Thymus (tissue), 14 donors: ENCODE measurements at places on chromosomes 3 and 15. TPM values are rescaled to one million over a fixed set of nuclear protein-coding genes. Genes with fewer than 3 reads are reported as not detected.

Gene PTPRG
- 4.1 TPM for polyA plus RNA-seq

Gene CISH
- 7.0 TPM for polyA plus RNA-seq

Gene BMF
- 70.4 TPM for polyA plus RNA-seq

Gene CNTN3
- polyA plus RNA-seq, result 3.7 TPM

Gene SPTSSB
- 3.3 TPM for polyA plus RNA-seq

Gene SHC4
- 0.64 TPM for polyA plus RNA-seq

Gene CFAP44
- polyA plus RNA-seq, result 16.5 TPM

Gene SEMA3B
- 4.8 TPM for polyA plus RNA-seq

Gene MFN1
- 31.5 TPM for polyA plus RNA-seq

Gene TLE3
- 32.7 TPM for polyA plus RNA-seq

Gene ARL6
- 3.8 TPM for polyA plus RNA-seq

Gene TGM5
- polyA plus RNA-seq, result 1.2 TPM

Gene TRMT10C
- polyA plus RNA-seq, result 28.7 TPM

Gene EHHADH
- polyA plus RNA-seq, result 3.6 TPM

Gene RASL12
- polyA plus RNA-seq, result 6.8 TPM

Gene VPS33B
- polyA plus RNA-seq, result 19.0 TPM

Gene HAPLN3
- polyA plus RNA-seq, result 20.1 TPM

Gene GCNT3
- polyA plus RNA-seq, result 2.4 TPM

Gene MASP1
- polyA plus RNA-seq, result 0.18 TPM

Gene ADAMTS7
- 0.94 TPM for polyA plus RNA-seq

Gene SLC4A7
- 6.5 TPM for polyA plus RNA-seq

Gene FBXO40
- 0.02 TPM for polyA plus RNA-seq

Gene ZNF860
- 0.52 TPM for polyA plus RNA-seq

Gene CHST14
- 11.9 TPM for polyA plus RNA-seq

Gene DNASE1L3
- polyA plus RNA-seq, result 12.9 TPM

Gene TRIM42
- polyA plus RNA-seq, result 0.05 TPM

Gene TRPM1
- polyA plus RNA-seq, result 0.02 TPM

Gene P2RY12
- 0.59 TPM for polyA plus RNA-seq

Gene ISL2
- 0.23 TPM for polyA plus RNA-seq

Gene TUSC7
- polyA plus RNA-seq, result not detected

Gene PPP1R14D
- 1.2 TPM for polyA plus RNA-seq

Gene RASGRF1
- 0.52 TPM for polyA plus RNA-seq

Gene CAV3
- 1.2 TPM for polyA plus RNA-seq

Gene ACAA1
- 75.2 TPM for polyA plus RNA-seq

Gene C3orf20
- polyA plus RNA-seq, result 0.02 TPM

Gene DENND6A
- 23.3 TPM for polyA plus RNA-seq

Gene DNAH12
- 1.2 TPM for polyA plus RNA-seq

Gene THRB
- polyA plus RNA-seq, result 3.5 TPM

Gene RTP4
- 12.9 TPM for polyA plus RNA-seq

Gene APEH
- polyA plus RNA-seq, result 45.8 TPM

Gene ZNF620
- polyA plus RNA-seq, result 2.6 TPM

Gene SNUPN
- 22.2 TPM for polyA plus RNA-seq

Gene IQCH
- 0.91 TPM for polyA plus RNA-seq

Gene NAALADL2
- 0.68 TPM for polyA plus RNA-seq

Gene ARHGAP11A
- 4.4 TPM for polyA plus RNA-seq

Gene RPL29
- polyA plus RNA-seq, result 1,964 TPM

Gene TTC21A
- polyA plus RNA-seq, result 12.3 TPM

Gene GOLGA6D
- polyA plus RNA-seq, result 0.05 TPM
